ENCODE measurements at places on chromosomes 3 and 15.

DNA sequence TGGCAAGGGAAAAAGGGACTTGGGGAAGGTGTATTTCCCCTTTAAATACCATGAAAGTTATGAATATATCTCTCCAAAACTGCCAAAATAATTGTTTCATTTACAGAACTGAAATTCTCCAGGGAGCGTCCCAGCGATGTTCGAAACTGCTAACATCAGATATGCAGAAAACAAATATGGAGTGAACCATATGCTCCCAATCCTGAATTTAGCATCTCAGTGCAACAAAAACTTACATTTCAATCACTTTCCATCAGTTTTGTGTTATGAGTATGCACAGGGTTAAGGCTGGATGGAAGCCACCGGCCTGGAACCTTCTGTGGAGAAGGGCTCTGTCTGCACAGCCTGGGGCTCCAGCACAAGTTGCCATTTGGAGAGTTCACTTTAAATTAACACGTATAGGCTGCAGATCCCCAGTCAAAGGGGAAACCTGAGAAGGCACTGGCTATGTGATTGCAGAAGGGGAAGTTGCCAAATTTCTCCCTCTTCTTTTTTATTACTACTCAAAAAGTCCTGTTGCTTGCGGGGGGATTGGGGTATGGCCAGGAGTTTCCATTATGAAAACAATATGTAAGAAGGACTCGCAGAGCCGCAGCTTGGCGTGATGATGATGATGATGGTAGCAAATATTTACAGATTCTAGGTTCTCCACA lies 56.9 kb upstream of the FOXP1 start:
- DNase-seq = no peak

GRCh38 chr15:31488437-31489204 lies 162.0 kb downstream of the KLF13 start:
- DNase-seq = peak; percentile 43

DNA sequence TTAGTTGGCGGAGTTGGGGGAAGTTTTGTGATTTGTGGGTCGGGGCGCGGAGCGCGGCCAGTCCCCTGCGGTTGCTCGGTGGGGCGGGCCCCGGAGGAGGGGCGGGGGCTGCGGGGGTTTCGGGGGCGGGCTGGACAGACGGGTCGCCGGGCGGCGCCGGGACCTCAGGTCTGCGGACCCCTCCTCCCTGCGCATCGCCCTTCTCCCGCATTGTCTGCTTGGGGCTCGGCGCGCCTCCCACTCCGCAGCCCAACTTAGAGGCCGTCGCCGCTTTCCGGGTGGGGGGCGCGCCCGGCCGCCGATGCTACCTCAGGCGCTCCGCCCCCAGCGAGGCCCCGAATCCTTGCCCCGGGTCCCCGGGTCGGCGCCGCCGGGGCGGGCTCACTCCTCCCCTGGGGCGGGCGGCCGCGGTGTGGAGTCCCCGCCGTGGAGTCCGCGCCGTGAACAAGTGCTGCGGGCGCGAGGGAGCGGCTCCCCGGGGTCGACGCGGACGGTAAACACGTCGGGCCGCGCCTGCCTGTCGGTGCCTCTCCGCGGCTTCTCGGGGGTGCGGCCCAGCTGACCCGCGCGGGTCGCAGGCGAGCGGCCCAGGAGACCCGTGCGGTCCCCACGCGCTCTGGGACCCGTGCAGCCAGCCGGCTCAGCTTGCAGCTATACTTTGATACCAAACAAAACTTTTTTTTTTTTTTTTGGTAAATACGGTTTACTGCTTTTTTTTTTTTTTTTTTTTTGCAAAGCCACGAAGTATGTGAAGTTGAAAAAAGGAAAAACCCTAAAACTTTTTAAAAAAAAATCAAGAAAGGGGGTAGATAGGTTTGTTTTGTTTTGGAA lies 624 bp downstream of the AKAP13 start:
- DNase-seq = no peak

DNA sequence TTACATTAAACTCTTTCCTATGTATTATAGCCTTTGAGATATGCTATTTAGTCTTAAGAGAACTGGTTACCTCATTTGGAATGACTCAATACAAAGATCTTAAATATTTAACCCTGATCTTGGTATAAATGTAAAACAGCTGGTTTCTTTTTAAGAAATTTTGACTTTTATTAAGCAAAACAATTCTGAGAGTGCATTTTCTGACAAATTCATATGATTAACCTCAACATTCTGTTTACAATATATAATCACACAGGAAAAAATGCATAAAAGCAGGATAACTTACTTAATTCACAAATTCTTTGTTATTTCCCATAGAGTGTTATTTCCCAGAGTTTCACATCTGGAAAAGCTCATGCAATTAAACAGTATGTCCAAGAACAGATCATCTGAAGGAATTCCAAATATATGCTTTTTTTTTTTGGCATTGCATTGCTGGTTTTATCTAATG lies 400.4 kb upstream of the THBS1 start:
- no peak for DNase-seq

- no peak for DNase-seq
These were observed 11.9 kb downstream of the IL17RB start for GRCh38 chr3:53858096-53858741.

DNA sequence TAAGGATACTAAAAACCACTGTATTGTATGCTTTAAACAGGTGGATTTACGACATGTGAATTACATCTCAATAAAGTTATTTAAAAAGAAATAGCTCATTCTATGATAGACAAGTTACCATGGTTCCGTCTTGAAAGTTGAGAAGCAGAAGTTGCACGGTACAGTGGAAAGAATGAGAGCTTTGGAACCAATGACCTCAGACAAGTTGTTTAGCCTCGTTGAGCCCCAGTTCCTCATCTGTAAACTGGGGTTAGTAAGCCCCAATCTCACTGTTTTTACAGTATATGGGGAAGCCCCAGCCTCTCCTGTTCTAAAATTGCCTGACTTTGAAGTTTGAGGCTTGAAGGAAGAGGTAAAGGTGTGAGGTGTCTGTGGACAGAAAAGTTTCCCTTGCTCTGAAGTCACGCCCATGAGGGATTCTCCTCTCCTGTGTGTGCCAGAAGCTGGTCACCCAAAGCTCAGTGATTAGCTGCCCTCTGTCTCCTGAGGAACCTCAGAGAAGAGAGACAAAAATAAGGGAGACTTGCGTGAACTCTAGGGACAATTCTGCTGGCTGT lies 10.0 kb downstream of the CRYGS start:
- DNase-seq = no peak

DNA sequence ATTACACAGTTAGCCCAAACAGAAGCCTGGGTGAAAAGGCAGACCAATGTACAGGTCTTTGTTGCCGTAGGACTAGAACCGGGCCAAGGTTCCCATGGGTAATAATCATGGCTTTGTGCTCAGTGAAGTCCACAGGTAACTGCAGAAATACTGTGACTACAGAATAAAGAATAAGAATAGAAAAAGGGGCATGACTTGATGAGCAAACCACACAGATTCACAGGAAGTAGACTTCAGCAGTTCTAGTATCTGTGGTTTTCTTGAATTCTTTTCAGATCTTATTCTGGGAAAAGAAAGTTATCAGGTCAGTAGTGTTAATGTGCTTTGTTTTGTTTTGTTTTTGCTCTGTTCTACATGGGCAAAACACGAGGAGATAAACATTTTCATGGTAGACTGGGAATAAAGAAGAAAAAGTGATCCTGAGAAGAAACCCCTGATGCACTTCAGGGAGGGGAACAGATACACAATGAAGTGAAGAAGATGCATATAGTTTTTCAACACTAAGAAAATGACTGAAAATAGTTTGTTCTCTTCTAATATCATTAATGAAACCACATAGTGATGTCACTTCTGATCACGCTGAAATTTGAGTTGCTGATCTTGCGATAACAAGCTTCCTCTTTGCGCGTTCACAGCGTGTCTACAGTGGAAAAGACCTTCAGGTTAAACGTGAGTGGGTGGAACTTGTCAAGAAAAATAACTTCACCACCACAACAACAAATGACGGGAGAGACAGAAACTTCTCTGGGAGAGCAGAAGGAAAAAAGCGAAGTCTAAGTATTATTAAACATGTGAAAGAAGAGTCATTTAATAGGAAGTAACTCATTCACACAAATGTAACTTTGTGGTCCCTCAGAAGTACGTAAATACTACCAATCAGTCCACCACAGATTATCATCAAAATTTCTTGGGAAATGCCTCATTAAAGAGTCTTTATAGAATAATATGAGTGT lies 315.8 kb upstream of the SATB1 start:
- no peak for DNase-seq

- no peak for DNase-seq
These were observed 3.5 kb downstream of the SEMA3F start for GRCh38 chr3:50158530-50159146.

DNA sequence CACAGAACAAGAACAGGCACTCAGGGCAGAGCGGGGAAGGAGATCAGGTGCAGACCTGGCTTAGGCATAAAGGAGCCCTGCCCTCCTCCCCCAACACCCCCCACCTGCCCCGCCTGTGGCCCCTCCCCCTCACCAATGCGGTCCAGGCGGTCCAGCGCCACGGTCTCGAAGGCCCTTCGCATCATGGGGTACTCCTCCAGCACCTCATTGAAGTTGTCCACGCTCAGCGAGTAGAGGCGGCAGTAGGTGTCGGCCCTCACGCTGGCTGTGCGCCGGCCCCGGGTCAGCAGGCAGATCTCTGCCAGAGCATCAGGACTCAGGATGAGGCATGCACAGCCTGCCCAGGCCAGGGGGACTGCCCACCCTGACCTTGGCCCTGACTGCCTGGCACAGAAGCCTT lies 44.8 kb downstream of the HCN4 start:
- no peak for DNase-seq

DNA sequence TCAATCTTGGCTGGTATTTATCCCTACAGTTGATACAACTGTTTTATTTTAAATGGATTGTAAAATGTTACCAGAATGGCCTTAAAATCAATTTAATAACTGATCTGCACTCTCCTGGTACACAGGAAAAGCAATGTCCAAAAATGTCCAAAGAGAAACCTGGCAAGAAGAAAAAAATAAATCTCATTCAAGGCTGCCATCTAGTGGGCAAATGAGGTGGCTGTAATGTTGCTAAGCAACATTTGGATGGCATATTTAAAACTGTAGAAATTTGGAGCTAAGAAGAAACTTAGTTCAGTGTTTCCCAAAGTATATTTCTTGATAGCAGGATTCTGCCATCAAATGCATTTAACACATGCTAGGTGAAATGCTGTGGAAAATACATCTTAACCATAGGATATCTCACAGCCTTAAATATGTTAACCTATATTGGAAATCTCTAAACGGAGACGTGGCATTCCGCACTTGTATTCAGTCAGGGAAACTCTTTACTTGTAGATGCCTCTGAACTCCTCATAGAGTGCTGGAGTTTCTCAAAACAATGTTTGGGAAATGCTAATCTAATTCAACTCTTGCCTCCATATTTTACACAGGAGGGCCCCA lies 216.8 kb downstream of the ERC2 start:
- no peak for DNase-seq

DNA sequence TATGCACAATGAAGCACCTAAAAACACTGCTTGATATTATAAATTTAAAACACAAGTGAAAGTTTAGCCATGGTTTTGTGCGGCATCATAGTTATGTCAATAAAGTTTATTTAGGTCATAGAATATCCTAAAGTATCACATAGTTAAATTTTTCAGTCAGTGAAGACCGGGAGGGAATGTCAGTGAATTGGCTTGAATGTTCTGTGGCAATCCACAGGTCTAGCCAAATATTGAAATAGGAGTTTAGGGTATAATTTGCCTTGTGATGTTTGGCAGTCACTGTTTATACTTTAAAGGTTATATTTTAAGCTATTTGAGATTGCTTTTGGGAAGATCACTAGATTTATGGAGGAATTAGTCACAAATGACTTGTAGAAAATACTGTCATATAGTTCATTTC lies 79.7 kb upstream of the FLNB start:
- DNase-seq = no peak

- DNase-seq = no peak
These were observed 8.7 kb upstream of the CAMK1 start for GRCh38 chr3:9778143-9779074.

GRCh38 chr3:190073264-190074008 lies 47.3 kb downstream of the P3H2 start:
- DNase-seq = no peak
